ENCODE measurements at places on chromosomes 16 and 17.

DNA sequence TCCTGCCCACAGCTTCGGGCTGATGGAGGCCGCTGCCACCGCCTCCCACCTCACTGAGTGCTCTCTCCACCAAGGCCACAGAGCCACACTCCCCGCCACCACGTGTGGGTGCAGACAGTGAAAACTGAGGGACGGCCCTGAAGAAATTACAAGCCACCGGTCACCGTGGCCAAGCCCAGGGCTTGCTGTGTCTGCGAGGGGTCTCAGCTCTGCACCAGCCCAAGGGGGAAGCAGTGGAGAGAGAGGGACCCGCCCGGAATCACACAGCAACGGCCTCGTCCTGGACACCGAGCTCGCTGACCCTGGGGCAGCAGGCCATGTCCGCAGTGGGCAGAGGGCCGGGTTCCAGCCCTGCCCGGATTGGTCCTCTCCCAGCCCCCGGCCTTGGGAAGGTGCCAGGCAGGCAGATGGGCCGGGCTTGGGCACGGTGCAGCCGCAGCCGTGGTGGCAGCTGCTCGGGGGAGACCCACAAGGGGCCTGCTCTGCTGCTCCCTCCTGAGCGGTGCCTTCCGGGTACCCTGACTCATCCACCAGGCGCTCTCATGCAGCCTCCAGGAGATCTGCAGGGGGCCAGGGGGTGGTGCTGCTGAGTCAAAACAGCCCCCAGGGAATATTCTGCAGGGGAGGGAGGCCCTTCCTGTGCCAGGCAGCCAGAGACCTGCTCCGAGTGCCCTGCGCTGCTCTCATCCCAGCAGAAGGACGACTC lies 52.0 kb downstream of the CBFA2T3 start:
- DNase-seq = no peak

GRCh38 chr16:457732-458400 lies 32.4 kb downstream of the RAB11FIP3 start:
- DNase-seq = no peak

DNA sequence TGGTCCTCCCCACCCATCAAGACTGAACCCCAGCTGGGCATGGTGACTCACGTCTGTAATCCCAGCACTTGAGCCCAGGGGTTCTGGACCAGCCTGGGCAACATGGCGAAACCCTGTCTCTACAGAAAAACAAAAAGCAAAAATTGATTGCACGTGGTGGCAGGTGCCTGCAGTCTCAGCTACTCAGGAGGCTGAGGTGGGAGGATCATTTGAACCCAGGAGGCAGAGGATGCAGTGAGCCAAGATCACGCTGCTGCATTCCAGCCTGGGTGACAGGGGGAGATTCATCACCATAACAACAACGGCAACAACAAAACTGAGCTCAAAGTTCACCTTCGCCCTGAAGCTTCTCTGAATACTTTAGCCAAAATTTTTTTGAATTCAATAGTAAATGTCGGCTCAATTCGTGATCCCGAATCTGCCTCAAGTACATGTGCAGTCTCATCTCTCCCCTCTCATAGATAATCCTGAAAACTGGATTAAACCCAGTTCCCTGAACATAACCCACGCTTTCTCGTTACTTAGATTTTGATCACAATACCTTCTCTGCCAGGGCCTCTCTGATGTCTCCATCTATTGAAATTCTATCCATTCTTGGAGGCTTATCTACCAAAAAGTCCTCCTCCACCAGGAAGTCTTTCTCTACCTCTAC lies 13.5 kb upstream of the MYH10 start:
- DNase-seq = no peak

GRCh38 chr16:12021578-12022253 lies 45.2 kb downstream of the SNX29 start:
- no peak for DNase-seq

DNA sequence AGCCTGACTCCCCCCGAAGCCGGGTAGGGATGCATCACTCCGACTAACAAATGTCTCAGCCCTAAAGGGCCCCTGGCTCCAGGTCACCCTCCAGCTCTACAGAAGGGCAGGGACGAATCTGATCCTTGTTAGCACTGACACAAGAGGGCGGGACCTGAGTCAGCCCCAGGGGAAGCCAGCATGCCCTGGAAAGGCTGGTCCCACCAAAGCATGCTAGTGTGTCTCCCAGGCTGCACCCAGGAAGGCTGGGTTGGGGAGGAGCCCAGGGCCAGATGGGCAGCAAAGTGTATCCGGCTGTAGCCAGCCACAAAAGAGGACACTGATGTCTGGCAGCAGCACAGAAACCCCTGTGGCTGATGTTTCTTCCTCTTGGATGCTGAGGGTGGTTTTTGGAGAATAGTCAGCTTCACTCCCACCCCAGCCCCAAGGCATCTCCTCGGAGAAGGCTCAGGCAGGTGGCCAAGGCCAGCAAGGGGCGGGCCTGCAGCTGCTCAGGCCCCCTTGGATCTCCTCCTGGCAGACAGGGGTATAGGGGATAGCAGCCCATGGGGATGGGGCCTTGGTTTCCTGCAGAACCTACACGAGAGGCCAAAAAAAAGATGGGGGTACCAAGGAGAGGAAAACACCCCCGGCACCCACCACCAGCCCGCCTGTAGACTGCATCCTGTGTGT lies 11.0 kb downstream of the NATD1 start:
- DNase-seq = no peak

GRCh38 chr16:71467810-71468209 lies 5.8 kb upstream of the ZNF23 start:
- no peak for DNase-seq

DNA sequence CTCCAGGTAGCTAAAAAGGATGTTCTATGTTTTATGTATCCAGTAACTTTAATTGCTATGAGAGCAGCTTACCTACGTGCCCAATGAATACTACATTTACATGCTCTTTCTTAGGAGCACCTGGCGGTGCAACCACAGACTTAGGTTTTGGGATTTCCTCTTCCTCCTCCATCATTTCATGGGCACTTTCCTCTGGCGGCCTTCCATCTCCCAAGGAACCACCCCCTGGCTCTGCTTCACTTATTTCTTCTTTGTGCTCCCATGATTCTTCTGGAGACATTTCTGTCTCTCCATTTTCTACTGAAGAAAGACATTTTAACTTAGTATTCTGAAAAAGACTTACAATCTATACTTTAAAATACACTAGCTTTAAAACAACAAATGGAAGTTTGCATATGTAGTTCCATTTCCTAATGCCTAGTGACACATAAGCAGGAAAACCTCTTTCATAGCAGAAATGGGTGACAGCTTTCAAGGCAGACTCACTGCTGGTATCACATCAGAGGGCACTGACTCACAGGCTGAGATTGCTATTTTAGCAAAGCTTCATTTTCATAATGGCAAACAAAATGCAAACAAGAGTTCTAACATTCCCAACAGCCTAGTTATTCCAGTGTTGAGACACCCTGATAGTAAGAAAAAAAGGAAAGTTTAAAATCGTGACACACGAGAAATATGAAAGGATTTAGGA lies 19.1 kb downstream of the GSPT1 start:
- DNase-seq = no peak

DNA sequence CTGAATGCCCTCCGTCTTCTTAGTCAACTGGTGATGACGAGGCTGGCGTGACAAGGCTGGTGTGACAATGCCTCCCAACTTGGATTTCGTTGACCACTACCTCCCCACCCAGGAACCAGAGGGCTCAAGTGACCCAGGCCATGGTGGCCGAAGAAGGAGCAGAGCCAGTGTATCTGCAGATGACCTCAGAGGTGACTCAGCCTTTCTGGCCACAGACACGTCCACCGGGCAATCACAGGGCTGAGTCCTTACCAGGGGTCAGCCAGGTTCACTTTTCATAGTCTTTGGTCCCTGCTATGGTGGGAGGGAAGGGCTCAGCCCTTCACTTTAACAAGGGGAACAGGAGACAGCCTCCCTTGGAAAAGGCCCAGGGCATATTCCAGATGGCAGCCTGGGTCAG lies 116.3 kb downstream of the MAF start:
- DNase-seq = no peak

DNA sequence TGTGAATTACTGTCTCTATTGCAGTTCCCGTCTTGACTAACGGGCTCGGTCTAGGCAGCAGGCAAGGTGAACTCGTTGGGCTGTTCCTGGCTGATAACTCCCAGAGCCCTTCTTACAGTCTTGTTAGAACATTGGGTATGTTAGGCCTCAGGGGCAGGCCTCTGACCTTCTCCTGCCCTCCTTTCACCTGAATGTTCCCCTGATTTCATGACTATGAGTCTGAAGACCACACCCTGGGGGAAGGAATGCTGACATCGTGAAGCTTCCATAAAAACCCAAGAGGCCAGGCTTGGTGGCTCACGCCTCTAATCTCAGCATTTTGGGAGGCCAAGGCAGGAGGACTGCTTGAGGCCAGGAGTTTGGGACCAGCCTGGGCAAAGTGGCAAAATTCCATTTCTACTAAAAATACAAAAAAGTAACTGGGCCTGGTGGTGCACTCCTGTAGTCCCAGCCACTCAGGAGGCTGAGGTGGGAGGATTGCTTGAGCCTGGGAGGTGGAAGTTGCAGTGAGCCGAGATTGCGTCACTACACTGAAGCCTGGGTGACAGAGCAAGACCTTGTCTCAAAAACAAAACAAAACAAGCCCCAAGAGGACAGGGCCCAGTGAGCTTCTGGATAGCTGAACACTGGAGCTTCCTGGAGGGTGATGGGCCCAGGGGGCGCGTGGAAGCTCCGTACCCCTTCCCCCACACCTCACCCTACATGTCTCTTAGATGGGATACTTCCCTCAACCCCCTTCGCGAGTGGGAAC lies 47.8 kb upstream of the FBXO47 start:
- no peak for DNase-seq

GRCh38 chr17:31582151-31582907 lies 190.9 kb downstream of the RAB11FIP4 start:
- peak; percentile 52 for DNase-seq

GRCh38 chr16:53080345-53081031 lies 25.7 kb downstream of the CHD9 start:
- DNase-seq = peak; percentile 29

GRCh38 chr16:2663553-2664546 lies 18.5 kb upstream of the KCTD5 start:
- DNase-seq = peak; percentile 54

DNA sequence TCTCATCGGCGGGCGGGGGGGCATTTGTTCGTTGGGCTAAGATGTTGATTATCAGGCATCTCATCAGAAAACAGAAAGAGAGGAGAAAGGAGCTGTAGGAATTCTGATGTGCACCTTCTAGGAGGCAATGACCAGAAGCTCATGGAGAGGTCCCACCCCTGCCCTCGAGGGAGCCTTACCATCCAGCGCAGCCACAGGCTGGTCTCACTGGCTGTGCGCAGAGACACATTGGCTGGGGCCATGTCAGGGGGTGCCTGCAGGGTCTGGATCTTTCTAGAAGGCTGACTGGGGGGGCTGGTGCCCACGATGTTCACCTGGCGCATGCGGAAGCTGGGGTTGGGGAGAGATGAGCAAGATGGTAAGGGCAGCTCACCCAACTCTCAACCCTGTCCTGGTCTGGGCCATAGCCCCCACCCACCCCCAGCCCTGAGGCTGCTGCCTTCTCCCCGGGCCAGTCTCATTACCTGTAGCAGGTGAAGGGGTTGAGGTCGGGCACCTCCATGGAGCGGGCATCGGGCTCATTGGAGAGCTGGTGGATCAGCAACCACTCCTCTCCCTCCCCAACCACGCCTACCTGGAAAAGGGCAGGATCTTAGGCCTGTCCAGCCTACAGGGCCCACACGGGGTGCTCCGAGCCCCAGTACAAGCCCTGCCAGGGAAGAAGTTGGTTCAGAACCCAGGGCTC lies 86.2 kb upstream of the CDC42EP4 start:
- no peak for DNase-seq

GRCh38 chr17:71899317-71899716 lies 221.5 kb upstream of the SOX9 start:
- no peak for DNase-seq

- DNase-seq = no peak
These were observed 74.2 kb downstream of the TANGO6 start for GRCh38 chr16:68917541-68917940.

GRCh38 chr16:57984443-57985203 lies 13.7 kb upstream of the CNGB1 start:
- DNase-seq = peak; percentile 85

GRCh38 chr16:66798161-66798560 lies 3.2 kb downstream of the TERB1 start:
- no peak for DNase-seq

- no peak for DNase-seq
These were observed 46.7 kb upstream of the ANKFY1 start for GRCh38 chr17:4310354-4311060.

DNA sequence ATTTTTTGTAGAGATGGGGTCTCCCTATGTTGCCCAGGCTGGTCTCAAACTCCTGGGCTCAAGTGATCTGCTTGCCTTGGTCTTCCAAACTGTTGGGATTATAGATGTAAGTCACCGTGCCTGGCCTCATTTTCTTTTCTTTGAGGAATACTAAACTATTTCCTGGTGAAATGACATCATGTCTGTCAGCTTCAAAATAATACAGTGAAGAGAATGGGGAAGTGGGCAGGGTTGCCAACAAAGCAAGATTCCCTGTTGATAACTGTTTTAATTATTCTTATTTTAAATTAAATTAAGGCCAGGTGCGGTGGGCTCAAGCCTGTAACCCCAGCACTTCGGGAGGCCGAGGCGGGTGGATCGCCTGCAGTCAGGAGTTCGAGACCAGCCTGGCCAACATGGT lies 21.1 kb downstream of the PIPOX start:
- no peak for DNase-seq

DNA sequence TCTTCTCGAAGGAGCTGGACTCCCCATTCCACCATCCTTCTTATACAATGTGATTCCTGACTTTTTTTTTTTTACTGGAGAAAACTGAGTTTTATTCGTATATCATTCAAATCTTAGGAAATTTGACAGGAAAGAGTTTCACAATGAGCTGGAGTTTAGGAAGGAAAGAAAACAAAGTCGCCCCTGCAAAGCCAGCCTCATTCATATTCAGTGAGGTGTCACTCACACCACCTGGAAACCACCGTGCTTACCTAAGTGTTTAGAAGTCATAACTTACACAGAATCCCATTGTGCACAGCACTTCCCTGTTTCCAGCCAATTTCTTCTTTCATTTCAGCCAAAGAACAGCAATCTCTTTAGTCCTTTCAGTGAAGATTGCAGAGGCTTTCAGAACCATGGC lies 90.3 kb upstream of the CHMP6 start:
- DNase-seq = no peak

DNA sequence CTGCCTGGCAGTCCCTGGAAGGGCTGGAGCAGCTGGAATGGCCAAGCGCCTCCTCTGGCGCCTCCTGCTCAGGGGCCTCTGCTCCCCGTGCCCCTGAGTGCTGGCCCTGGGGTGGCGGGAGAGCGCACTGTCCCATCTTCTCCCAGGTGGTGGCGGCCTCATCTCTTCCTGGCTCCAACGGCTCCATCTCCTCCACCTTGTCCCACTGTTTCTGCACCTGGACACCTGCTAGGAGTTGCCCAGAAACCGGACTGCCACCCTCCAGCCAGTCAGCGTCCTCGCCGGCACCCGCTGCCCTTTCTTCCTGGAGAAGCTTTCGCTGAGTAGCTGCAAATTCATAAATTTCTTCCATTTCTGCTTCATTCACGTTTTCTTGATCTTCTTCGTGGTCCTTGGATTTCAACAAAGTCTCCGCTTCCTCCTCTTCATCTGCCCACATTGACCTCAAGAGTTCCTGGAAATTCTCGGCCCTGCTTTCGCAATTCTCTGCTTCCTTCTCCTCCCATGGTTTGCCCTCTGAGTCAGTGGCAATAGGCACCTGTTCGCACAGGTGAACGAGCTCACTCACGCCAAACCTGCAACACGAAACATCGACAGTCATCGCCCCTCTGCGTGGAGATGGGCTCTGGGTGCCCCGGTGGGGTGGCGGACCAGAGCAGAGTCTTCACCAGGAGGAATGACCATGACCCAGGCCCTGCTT lies 13.7 kb upstream of the NLRC3 start:
- DNase-seq = no peak

- DNase-seq = no peak
These were observed 53.9 kb downstream of the BANP start for GRCh38 chr16:88005181-88005581.

- DNase-seq = no peak
These were observed 63.9 kb downstream of the MYO1D start for GRCh38 chr17:32813021-32813420.

Measured in transverse colon (tissue), 4 donors.